Renal cortex interstitium (tissue), 15 donors: ENCODE measurements at places on chromosomes 3 and 15. TPM values are rescaled to one million over a fixed set of nuclear protein-coding genes. Genes with fewer than 3 reads are reported as not detected.

GRCh38 chr3:10459954-10460754, 45.2 kb downstream of the ATP2B2 start:
- DNase-seq: peak; percentile 81

DNA sequence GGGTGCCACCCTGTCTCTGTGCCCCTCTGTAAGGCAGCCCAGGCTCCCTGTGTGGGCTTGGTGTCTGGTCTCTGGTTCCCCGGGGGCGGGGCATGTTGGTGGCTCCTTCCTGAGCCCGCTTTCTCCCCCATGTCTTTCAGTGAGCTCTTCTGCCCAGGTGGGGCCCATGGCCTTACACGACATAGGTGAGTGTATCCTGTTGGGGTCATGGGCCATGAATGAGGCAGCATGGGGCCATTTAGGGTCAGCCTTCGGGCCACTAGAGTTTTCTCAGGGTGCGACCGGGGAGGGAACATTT, 195.1 kb downstream of the UBE3A start:
- DNase-seq: no peak

AADACL2 gene
- polyA plus RNA-seq: 0.07 TPM

NAA50 gene
- polyA plus RNA-seq: 132 TPM

SHQ1 gene
- polyA plus RNA-seq: 27.2 TPM

DNA sequence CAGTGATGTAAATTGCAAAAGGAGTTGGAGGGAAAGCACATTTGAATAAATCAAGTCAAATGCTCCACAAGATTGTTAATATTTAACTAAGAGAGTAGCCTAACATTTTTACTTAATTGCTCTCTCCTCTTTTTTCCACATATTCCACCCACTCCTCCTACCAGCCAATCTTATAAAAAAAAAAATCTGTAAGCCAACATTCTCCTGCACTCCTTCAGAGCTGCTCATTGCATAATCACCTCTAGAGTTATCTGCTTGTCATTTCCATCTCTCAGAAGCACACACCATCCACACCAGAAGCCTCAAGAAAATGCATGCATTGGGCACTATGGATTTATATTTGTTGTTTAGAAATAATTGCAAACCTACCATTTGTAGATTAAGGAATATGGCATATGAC, 64.1 kb downstream of the CADPS start:
- DNase-seq: no peak

DNA sequence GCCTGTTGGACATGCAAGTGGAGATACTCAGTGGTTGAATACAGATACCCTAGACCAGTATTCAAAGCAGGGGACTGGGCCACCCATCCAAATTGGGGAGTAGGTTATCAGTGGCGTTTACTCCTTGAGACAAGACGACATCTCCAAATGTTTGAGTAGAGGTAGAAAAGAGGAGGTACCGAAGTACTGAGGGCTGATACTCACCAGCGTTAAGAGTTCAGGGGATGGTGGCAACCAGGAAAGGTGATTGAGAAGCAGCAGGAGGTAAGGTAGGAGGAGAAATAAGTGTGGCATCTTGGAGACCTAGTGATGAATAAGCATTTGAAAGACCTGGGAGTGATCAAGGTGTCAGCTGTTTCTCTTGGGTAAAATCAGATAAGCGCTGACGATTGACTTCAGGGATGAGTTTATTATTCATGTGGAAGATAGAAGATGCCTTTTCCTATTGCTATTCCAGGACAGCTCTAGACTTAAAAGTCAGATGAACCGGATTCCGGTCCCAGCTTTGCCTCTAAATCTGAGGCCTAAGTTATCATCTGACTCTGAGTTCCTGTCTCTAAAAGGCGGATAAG, 96.3 kb downstream of the GHSR start:
- no peak for DNase-seq

GRCh38 chr3:95289295-95289694, 1226.4 kb downstream of the NSUN3 start:
- no peak for DNase-seq

- DNase-seq: no peak
Measured at GRCh38 chr15:25092661-25093060, 137.9 kb downstream of the SNRPN start.

- DNase-seq: no peak
Measured at GRCh38 chr3:40593351-40593750, 68.6 kb downstream of the ZNF621 start.

DNA sequence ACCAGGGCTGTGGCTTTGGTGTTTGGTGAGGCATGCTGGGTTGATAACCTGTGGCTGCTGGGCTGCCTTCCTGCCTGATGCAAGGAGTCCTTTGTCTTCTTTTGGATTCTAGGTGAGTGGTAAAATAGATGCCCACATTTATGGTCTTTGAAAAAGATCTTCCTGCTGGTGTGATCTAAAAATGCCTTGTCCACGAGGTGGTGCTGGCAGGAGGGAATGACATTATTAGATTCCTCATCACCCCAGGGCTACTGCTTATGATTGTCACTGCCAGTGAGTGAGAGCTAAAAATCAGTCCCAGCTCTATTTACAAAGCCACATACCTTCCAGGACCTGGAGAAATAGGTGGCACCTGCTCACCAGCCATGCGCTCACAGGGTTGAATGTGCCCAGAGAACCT, 355.5 kb upstream of the ROPN1 start:
- no peak for DNase-seq

TEX55 gene
- not detected for polyA plus RNA-seq

DNA sequence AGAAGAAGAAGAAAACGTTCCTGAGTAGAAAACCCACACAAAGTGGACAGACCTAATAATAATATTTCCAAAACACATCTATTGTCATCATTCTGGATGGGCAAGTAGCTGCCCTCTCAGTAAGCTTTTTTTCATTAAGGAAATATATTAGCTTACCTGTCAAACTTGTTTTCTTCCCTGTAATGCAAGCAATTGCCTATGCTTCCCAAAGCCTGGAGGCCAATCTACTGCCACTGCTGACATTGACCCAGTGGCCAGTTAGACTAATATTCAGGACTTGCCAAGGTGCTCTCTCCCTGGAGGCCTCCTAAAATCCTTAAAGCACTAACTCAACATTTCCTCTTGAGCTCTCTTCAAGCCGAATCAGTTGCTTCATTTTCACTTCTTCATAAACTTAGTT, 86.7 kb downstream of the TAMM41 start:
- DNase-seq: no peak

- no peak for DNase-seq
Measured at GRCh38 chr3:113556946-113557335, 24.6 kb downstream of the SIDT1 start.

PAQR9 gene
- polyA plus RNA-seq: 0.79 TPM

CLEC3B gene
- polyA plus RNA-seq: 36.9 TPM

DNA sequence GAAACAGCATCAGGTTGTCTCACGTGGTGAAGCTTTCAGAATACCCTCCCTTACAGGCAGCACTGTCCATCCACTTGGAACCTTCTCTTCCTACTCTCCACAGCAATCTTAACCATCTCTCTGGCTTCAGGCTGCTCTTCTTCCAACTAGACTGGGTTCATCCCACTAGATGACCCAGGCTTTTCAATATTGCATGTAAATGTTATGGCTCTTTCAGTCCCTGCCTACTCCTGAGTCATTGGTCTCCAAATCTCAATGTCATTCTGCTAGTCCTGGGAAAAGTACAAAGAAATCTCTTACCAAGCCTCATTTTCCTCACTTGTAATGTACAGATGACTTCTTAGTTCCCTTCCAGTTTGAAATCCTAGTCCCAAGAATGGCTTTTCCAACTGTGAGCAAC, 109.7 kb upstream of the CTNNB1 start:
- no peak for DNase-seq

DNA sequence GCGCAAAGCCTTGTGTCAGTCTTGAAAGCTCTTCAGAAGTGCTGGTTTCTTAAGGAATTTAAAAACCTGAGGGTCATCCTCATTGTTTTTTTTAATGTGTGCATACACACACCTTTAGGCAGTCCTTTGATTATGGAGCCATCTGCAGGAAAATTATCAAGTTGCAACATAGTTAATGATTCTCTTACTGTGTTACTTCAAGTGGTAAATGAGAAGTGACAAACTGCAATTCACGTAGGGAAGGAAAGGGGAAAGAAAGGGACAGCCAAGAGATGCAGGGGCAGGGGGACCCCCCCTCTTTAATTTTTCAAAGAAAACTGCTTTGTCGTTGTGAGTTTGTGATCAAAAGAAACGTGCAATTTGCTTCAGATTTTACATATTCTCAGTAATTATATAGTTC, 162.4 kb upstream of the CGNL1 start:
- DNase-seq: peak; percentile 50

CERS3 gene
- not detected for polyA plus RNA-seq

CCR9 gene
- not detected for polyA plus RNA-seq

DNA sequence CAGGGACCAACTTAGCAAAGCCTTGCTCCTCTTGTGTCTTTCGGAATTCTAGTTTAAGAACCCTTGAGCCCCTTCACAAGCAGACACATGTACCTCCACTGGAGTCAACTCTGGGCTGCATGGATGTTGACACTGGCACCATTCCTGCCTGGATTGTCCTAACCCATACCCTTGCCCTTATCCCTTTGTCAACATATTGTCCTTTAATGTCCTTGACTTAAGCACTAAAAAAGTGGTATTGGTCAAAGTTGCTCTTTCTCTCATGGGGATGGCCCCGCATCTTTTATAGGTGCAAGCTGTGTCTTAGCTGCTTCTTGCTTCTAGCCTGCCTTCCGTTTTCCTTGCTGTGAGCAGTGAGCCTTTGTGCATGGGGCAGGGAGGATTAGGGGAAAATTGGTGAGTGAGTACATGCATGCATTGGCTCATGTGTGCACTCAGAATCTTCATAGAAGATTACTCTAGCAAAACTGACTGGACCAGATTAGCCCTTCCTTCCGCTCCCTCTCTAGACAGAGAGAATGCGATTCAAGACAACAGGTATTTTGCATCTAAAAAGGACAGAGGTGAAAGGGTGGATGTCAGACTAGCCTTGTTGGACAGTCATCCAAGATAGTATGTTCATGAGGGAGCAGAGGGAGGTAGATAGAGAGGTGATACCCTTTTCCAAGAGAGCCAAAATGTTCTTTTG, 42.4 kb downstream of the TGFBR2 start:
- DNase-seq: no peak

COL6A5 gene
- polyA plus RNA-seq: 0.05 TPM

DNA sequence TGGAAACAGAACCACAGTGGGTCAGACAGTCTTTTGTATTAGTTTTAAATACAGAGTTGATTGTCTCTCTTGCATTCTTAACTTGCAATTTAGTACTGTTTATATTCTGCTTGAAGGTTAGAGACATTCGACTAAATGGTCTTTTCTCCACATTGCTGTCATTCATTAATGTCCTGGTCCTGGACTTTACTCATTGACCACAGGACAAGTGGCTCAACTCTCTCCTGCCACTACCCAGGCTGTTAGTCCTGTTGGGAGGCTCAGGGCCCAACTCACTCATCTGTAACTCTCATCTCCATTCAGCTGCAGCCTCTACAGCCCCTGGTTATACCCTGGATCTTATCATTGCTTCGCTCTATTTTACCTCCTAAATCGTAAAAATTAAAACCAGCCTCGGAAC, 427.4 kb downstream of the LPP start:
- DNase-seq: no peak

RASSF1 gene
- 22.2 TPM for polyA plus RNA-seq

- DNase-seq: no peak
Measured at GRCh38 chr3:64451283-64452012, 226.2 kb upstream of the PRICKLE2 start.

CALML4 gene
- polyA plus RNA-seq: 39.0 TPM

DNA sequence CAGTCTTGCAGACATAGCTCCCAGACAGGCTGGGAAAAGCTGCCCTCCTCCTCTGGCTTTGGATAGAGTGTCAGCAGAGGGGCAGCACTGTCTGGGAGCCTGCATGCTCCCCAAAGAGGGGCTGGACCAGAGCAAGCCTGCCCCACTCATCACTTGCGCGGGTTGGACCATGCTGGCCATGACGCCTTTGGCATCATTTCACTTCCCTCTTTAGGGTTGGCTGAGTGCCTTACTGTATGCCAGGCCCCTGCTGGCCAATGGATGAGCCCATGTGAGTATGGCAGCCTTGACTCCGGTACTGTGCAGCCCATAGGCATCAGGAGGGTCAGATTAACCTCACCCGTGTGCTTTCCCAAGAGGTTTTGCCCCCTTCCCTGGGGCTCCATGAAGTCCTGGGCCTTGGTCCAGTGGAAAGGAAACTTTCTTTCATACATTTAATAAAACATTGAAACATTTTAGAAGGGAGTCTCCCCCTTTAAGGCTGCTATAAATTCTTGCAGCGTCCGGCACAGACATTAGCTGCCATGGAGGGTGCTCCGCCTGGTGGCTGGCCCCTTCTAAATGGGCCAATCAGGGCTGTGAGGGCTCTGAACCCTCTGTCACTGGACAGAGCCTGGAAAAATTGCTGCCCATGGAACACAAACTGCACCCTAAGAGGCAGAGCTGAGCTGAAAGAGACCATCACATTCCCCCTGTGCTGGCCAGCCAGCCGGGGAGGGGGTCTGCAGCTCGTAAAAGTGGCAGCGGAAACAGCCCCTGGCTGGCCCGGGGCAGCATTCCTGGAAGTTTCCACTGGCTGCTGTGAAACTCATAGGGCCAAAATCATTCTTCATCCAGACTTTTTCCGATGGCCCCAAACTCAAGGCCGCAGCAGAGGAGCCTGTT, 20.8 kb upstream of the DUSP7 start:
- DNase-seq: no peak

DNA sequence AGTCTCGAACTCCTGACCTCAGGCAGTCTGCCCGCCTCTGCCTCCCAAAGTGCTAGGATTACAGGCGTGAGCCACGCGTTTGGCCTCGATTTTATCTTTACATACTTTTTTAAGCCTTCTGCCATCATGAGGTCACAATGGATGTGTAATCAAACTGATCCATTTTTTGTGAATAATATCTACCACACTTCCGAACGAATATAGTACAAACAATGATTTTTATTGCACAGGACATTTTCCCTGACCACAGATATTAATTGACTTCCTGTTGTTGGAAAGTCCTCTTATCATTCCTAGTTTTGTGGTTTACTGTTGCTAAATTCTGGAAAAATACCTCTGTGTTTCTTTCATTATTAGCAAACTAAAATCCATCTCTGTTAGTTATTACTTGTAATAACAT, 68.9 kb downstream of the MINDY2 start:
- no peak for DNase-seq

- no peak for DNase-seq
Measured at GRCh38 chr3:134543113-134543512, 57.3 kb downstream of the CEP63 start.

CFAP44 gene
- 31.5 TPM for polyA plus RNA-seq

CLDN18 gene
- 1.0 TPM for polyA plus RNA-seq

DNA sequence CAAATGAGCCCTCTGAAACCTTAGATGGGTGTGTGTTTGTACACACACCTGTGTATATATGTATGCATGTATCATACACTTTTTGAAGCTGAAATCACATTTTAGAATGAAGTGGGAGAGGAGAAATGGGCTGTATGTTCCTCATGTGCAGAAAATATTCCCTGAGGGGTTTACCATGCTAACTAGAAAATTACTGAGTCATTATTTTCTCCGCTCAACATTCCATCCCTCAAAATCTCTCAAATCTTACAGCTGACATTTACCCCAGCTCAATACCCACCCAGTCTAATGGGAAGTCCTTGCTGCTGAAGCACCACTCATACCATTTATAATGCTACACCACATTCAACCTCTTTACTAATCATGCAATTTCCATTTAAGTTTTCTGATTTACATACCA, 138.6 kb downstream of the P2RY1 start:
- DNase-seq: no peak

LRRIQ4 gene
- polyA plus RNA-seq: 0.17 TPM
